ENCODE measurements at places on chromosomes 1 and 21.

GRCh38 chr1:174931214-174931613 lies 68.5 kb upstream of the CACYBP start:
- no peak for DNase-seq

DNA sequence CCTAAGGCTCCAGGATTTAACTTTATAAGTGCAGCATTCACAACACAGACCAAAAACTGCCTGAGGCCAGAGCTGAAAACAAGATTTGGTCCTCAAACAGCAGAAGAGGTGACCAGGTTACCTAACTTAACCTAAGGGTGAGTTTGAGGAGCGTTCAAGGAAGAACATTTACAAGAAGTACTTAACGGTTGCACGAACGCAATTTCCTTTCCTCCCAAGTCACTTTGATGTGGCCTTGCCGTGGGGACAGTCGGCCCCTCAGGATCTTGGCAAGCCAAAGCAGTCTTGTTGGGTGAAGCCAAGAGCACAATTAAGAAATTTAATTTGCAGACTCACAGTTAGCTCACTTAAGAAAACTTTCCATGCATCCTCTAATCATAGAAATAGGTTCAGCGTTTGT lies 202.6 kb upstream of the COA6 start:
- DNase-seq, result no peak

- no peak for DNase-seq
These were observed 15.3 kb upstream of the ZSWIM5 start for GRCh38 chr1:45221716-45222115.

GRCh38 chr1:39359028-39359570 lies 132.3 kb upstream of the BMP8A start:
- DNase-seq, result no peak

GRCh38 chr1:16111771-16112595 lies 38.5 kb upstream of the FAM131C start:
- no peak for DNase-seq

DNA sequence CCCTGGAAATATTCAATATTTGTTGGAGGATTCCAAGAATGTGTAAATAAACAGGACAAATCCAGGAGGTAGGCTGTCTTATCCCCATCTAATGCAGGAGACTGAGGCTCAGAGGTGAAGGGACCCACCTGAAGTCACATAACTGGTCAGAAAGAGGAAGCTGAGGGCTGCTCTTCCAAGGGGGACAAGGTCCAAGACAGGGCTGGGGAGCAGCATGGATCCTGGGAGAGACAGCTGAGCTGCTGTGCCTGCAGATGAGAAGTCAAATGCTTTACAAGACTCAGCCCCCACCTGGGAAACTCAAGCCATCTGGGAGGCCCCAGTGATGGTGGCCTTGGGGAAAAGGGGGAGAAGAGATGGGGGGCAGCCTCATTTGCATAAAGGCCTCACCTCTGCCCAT lies 224.4 kb downstream of the PTPRU start:
- DNase-seq, result no peak

- DNase-seq, result no peak
These were observed 342.0 kb downstream of the SIPA1L2 start for GRCh38 chr1:232287676-232288569.

DNA sequence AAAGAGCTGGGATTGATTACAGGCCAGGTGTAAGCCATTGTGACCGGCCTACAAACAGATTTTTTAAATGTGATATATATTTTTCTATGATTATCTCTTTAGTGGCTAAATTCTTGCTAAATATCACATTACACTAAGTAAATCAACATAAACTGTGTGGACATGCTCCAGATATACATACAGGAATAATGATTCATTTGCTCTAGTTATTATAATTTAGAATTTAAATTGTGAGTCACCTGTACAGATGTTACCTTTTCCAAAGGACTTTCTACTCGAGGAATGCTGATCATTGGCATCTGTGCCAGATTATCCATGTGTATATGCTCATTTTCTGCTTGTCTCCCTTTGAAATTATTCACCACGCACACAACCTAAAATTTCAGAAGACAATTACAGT lies 90.1 kb downstream of the PLPPR5 start:
- no peak for DNase-seq

- DNase-seq, result no peak
These were observed 48.3 kb upstream of the NADK start for GRCh38 chr1:1826356-1827088.

- DNase-seq, result no peak
These were observed 49.4 kb downstream of the ERG start for GRCh38 chr21:38448671-38449385.

DNA sequence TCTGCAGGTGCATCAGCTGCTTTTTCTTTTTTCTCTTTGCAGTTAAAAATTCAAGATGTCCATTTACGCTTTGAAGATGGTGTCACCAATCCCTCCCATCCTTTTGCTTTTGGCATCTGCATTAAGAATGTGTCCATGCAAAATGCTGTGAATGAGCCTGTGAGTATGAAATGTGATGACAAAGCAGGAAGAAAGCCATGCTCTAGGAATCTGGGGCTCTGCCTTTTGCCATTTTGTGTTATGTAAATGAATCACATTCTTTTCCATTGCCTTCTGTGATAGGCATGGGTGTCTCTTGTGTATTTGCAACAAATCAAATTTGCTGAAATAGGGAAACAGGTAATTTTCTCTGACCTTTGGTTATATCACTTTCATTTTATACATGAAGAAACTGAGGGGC lies 19.4 kb downstream of the VPS13D start:
- no peak for DNase-seq

DNA sequence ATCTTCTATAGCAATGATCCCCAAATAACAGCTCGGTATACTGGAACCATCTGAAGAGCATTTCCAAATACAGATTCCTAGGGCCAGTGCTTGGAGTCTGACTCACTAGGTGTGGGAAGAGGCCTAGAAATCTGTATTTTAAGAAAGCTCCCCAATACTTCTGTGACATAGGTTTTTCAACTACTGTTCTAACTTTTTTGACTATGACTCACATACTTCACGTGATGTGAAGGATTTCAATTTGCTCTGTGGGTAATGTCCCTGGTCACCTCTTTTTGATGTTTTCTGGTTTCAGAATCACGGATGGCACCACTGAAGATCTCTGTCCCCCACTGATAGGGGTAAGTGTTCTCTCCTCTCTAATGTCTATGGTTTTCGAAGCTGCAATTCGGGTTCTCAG lies 11.0 kb downstream of the ORC1 start:
- no peak for DNase-seq

- DNase-seq, result no peak
These were observed 222.4 kb upstream of the ESRRG start for GRCh38 chr1:216945538-216946080.

GRCh38 chr1:227786673-227787512 lies 28.6 kb upstream of the PRSS38 start:
- no peak for DNase-seq

GRCh38 chr1:32491386-32491785 lies 26.5 kb downstream of the ZBTB8B start:
- no peak for DNase-seq

DNA sequence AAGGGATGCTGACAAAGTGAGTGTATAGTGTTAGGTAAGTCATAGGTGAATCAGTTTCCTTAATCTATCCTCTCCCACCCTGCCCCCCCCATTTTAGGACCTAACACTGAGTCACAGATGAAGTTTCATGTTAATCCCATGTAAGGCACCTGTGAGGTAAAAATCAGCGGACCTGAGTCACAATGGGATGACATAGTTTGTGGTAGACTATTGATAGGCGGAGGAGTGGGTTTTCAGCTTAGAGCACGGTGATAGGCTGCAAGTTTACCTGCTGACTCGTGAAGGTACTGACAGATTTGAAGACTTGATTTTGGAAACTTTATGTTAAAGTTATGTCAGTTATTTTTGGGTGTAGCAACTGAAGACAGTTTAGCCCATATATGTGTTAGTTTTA lies 1.7 kb downstream of the TOR1AIP1 start:
- DNase-seq, result peak; percentile 38

All from stimulated activated CD4-positive, alpha-beta T cell treated with anti-CD3 and anti-CD28 coated beads, Interleukin-4, amount 100 ng/mL, for 1 hour (primary cell).